ENCODE measurements at places on chromosomes 4 and X.

- no peak for DNase-seq
Measured at GRCh38 chr4:84167564-84167963, 331.5 kb downstream of the NKX6-1 start.

GRCh38 chrX:41589634-41590270 is 99.0 kb upstream of the GPR34 start:
- DNase-seq: no peak

GRCh38 chr4:177489471-177490246 is 47.4 kb upstream of the AGA start:
- DNase-seq: no peak

- no peak for DNase-seq
Measured at GRCh38 chr4:24240655-24241054, 343.7 kb downstream of the DHX15 start.

DNA sequence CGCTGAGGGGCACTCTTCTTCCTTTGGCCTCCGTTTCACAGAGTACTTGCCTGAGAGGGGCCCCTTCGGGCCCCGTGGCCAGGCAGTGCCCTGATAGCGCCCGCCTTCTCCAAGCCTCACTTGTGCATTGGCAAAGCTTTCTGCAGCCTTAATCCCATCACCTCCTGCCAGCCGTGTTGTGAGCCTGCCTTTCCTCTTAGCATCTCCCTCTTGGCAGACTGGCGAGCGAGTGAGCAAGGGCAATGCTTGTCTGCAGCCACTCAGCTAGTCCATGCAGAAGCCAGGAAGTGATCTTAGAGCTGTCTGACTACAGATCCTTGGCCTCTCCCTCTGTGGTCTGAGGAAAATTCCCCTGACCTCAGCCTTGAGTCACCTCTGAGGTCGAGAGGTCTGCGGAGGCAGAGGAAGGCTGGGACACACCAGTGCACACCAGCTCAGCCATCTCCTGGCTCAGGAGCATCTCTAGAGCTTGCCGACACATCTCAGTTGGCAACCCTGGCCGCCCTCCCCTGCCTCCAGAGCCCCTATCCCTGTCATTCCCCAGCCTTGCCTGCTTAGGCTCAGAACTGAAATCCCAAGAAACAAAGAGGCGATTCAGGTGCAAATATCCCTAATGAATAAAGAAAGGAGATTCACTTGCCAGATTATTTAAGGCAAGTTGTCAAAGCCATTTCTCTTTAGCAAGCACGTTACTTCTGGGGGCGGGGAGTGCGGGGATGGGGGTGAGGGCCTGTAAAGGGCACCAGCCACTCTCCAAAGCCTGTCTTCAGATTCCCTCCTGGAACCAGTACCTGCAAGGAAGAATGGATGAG is 143.5 kb upstream of the MAMLD1 start:
- DNase-seq: peak; percentile 27
